ENCODE measurements at places on chromosomes 11 and 22. TPM values are rescaled to one million over a fixed set of nuclear protein-coding genes. Genes with fewer than 3 reads are reported as not detected.

MMP8 gene
- total RNA-seq: not detected

FZD4 gene
- total RNA-seq: 1.6 TPM

GP1BB gene
- total RNA-seq: not detected

UBQLNL gene
- total RNA-seq: not detected

OR8A1 gene
- not detected for total RNA-seq

TRIM49 gene
- not detected for total RNA-seq

SLC22A6 gene
- total RNA-seq: not detected

ANO5 gene
- not detected for total RNA-seq

MS4A8 gene
- not detected for total RNA-seq

KCNJ5 gene
- total RNA-seq: not detected

KRTAP5-1 gene
- not detected for total RNA-seq

NAV2 gene
- 0.05 TPM for total RNA-seq

PKP3 gene
- 306 TPM for total RNA-seq

VWCE gene
- not detected for total RNA-seq
